Activated CD4-positive, alpha-beta memory T cell treated with anti-CD3 and anti-CD28 coated beads, Interleukin-2, amount 10 ng/mL, durations not matched to agents 7 days and 5 days (primary cell): ENCODE measurements at places on chromosomes 3 and 15. TPM values are rescaled to one million over a fixed set of nuclear protein-coding genes. Genes with fewer than 3 reads are reported as not detected.

DNA sequence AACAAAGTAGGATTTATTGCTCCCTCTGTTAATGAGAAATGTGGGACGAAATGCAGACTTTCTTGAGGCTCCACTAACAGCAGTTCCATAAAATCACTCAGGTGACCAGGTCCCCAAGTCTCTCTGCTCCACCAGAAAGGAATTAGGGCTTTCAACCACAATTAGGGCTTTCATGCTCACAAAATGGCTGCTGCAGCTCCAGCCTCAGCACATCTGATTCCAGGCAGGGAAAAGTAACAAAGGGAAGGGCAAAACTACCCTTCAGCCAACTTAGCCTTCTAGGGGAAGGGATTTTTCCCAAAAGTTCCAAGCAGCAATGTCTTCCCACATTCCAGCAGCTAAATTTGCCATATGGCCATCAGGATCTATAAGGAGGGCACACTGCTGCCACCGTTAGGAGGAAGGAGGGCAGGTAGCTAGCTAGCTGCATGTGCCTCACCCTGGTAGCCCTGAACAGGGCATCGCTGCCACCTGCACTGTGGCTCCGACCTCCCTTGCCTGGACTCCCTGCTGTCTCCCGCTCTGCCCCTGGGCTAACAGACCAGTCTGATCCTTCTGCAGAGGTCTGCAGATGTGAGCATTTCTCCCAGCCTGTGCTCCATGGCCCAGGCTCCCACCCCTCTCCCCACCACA, 12.8 kb downstream of the CFAP100 start:
- DNase-seq = no peak
- H3K4me3 ChIP-seq = no peak overlapping the region
- no peak overlapping the region for H3K27ac ChIP-seq
- no peaks in the 10 kb centered on the region for H3K4me1 ChIP-seq
- peaks cover 19% of the 10 kb centered on the region for H3K27me3 ChIP-seq
- no peaks in the 10 kb centered on the region for H3K36me3 ChIP-seq

DNA sequence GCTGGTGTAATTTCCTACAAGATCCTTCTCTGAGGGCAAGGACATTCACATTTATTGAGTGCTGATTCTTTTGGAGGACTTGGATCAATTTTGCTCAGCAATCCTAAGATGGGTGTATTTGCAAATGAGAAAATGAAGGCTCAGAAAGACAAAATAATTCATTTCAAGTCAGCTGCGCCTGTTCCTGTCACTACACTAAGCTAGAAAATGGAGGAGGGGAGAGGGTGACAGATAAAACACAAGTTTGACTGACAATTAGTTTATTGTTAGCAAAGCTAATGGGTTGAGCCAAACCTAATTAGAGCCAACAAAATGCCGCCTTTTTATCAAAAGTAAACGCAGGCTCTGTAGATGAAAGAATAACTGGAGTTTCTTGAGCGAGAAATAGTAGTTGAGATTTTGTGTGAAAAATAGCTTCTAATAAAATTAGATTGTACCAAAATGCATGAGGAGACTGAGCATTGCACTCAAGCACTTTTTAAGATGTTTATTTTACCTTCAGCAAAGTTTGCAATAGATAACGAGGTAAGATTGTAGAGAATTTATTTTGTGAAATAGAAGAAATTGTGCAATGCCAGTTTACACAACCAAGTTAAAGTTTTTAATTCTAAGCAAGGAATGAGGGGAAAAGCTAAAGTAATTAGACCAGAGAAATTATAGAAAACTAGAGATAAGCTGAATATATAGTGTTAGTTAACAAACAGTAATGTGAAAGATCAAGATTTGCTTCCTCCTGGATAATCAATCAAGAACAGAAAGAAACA, 39.6 kb upstream of the SECISBP2L start:
- no peak overlapping the region for H3K27ac ChIP-seq
- no peaks in the 10 kb centered on the region for H3K4me1 ChIP-seq
- DNase-seq = no peak
- H3K36me3 ChIP-seq = no peaks in the 10 kb centered on the region
- H3K27me3 ChIP-seq = no peaks in the 10 kb centered on the region

- H3K36me3 ChIP-seq = peaks cover 61% of the 10 kb centered on the region
- no peak overlapping the region for H3K27ac ChIP-seq
- no peak for DNase-seq
Measured at GRCh38 chr15:63255489-63255990, 21.9 kb upstream of the APH1B start.

GREM1 gene
- not detected for total RNA-seq

GRCh38 chr3:138809500-138810256, 25.1 kb downstream of the PIK3CB start:
- no peaks in the 10 kb centered on the region for H3K27me3 ChIP-seq
- no peak for DNase-seq
- no peak overlapping the region for H3K4me3 ChIP-seq
- H3K27ac ChIP-seq = no peak overlapping the region

- H3K27ac ChIP-seq = no peak overlapping the region
- DNase-seq = no peak
- H3K36me3 ChIP-seq = no peaks in the 10 kb centered on the region
- H3K4me1 ChIP-seq = peaks cover 18% of the 10 kb centered on the region
- no peaks in the 10 kb centered on the region for H3K27me3 ChIP-seq
- H3K4me3 ChIP-seq = no peak overlapping the region
Measured at GRCh38 chr15:65638109-65638508, 16.4 kb downstream of the SLC24A1 start.

NISCH gene
- total RNA-seq = 73.8 TPM

GPR149 gene
- not detected for total RNA-seq

DNA sequence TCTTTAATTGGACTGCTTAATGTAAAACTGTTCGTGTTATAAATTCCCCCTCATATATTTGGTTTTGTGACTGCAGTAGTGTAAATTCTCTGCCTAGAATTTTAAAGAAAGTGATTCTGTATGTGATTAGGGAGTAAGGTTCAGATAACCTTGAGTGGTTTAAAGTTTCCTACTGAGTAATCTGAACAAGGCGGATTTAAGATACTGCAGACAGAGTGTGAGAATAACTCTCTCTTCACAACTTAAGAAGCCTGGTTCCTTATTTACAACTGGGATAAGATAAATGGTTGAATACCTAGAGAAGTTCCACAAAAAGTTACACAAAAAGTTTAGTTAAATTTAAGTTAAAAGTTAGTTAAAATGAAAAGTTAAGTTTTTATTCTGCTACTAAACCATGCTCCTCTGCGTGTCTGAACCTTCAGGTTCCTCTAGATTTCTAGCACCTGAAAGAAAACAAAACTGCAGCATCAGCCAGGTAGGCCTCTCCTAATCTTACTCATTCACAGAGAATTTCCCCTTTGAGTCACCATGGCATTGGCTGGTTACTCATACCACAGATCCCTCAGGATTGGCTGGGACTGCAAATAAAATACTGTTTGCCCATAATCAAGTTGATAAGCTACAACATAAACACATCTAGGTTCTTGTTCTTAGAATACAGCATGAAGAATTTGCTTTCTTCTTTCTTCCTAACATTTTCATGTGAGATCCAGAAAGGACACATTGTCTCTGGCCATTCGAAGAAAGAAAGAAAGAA, at the start of gene ARL14:
Gene ARL14 (plus strand): TSS at position 614 of the 757 bp plus-strand sequence. CDS start 187 bp downstream, outside the sequence.
- no peak within 1 kb of the TSS for H3K27ac ChIP-seq
- H3K4me3 ChIP-seq = no peak within 1 kb of the TSS
- H3K4me1 ChIP-seq = no peaks in the 10 kb centered on the region
- no peak for DNase-seq
- H3K36me3 ChIP-seq = no peaks in the 10 kb centered on the region

DNA sequence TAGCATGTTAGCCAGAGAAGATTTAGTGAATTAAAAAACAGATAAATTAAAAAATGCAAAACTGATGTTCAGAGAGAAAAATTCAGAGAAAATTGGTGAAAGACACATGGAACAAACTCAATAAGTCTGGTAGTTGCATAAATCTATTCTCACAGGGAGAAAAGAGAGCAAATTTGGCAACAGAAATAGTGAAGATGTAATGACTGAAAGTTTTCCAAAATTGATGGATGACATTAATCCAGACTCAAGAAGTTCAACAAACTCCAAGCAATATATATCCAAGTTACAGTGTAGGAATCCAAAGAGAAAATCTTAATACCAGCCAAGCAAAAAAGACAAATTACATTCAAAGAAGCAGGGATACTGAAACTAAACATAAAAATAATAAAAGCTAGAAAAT, 302.7 kb upstream of the ARPP21 start:
- H3K36me3 ChIP-seq = no peaks in the 10 kb centered on the region
- H3K4me3 ChIP-seq = no peak overlapping the region
- no peaks in the 10 kb centered on the region for H3K4me1 ChIP-seq
- no peak overlapping the region for H3K27ac ChIP-seq
- no peaks in the 10 kb centered on the region for H3K27me3 ChIP-seq
- DNase-seq = no peak

DNA sequence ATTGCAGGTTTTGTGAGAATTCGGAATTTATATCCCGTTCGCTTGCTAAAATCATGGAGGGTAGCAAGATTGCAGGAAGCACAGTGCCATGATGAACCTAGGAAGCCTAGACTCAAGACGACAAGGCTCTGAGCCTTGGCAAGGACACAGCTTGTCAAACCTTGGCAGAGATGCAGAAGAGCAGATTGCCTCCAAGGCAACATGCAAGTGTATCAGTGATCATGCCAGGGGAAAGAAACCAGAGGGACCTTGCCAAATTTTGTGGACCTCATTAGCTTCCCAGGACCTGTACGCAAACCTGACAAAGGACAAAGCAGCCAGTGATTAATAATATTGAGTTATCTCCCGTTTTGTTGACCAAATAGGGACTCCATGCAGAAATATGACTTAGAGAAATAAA, 159.7 kb downstream of the GOLIM4 start:
- no peak overlapping the region for H3K4me3 ChIP-seq
- H3K4me1 ChIP-seq = peaks cover 2% of the 10 kb centered on the region
- H3K36me3 ChIP-seq = no peaks in the 10 kb centered on the region
- H3K27ac ChIP-seq = no peak overlapping the region
- H3K27me3 ChIP-seq = no peaks in the 10 kb centered on the region
